ENCODE measurements at places on chromosomes 7 and 10. TPM values are rescaled to one million over a fixed set of nuclear protein-coding genes. Genes with fewer than 3 reads are reported as not detected.

The ASB13 gene
- 12.7 TPM for total RNA-seq

The OPALIN gene
- total RNA-seq = not detected

The WIPF3 gene
- 6.9 TPM for total RNA-seq

The ZNF33B gene
- 57.7 TPM for total RNA-seq

The FKBP6 gene
- not detected for total RNA-seq

The SKIDA1 gene
- total RNA-seq = 6.9 TPM

The NUPR2 gene
- total RNA-seq = 3.0 TPM

The NEBL gene
- 66.4 TPM for total RNA-seq

The EEPD1 gene
- total RNA-seq = 33.7 TPM

The CCDC146 gene
- total RNA-seq = 19.1 TPM

The OPN1SW gene
- total RNA-seq = not detected

The SYNPO2L gene
- total RNA-seq = not detected

The PRLHR gene
- 1.2 TPM for total RNA-seq

The NKX1-2 gene
- total RNA-seq = 1.8 TPM

The ITPRID1 gene
- 0.23 TPM for total RNA-seq

The ADARB2 gene
- 9.0 TPM for total RNA-seq

The CYP26C1 gene
- total RNA-seq = 0.23 TPM

The CYP3A4 gene
- total RNA-seq = not detected

The WEE2 gene
- 0.23 TPM for total RNA-seq

The CLDN3 gene
- total RNA-seq = 0.69 TPM

The PNLIP gene
- not detected for total RNA-seq

The GALNT17 gene
- 55.1 TPM for total RNA-seq

The TDRD1 gene
- 1.4 TPM for total RNA-seq

The TMEM270 gene
- total RNA-seq = not detected

The GATA3 gene
- 0.69 TPM for total RNA-seq

The EN2 gene
- total RNA-seq = 0.23 TPM

The KNDC1 gene
- 18.5 TPM for total RNA-seq

The CSGALNACT2 gene
- total RNA-seq = 52.1 TPM

The BAIAP2L1 gene
- total RNA-seq = 1.6 TPM

The RAPGEF5 gene
- 62.7 TPM for total RNA-seq

The PUS7 gene
- 12.0 TPM for total RNA-seq

The LRRD1 gene
- total RNA-seq = 0.92 TPM

The NKX2-3 gene
- total RNA-seq = not detected

The CHAT gene
- 2.3 TPM for total RNA-seq

The COL1A2 gene
- total RNA-seq = 116 TPM

The SCART1 gene
- total RNA-seq = 1.2 TPM

The RBP3 gene
- total RNA-seq = not detected

The SEMA3D gene
- 10.1 TPM for total RNA-seq

The DNTT gene
- not detected for total RNA-seq

The FEZF1 gene
- 12.2 TPM for total RNA-seq

The HGF gene
- total RNA-seq = 2.5 TPM

The MKX gene
- 3.2 TPM for total RNA-seq

The TSC22D4 gene
- 33.7 TPM for total RNA-seq

The ATOH7 gene
- 0.69 TPM for total RNA-seq

The XRCC2 gene
- 4.6 TPM for total RNA-seq

The ZNF746 gene
- total RNA-seq = 19.6 TPM

The ARHGEF35 gene
- total RNA-seq = 1.4 TPM

The CYP3A7 gene
- not detected for total RNA-seq

All from diencephalon (tissue), 1 donor.